ENCODE measurements at places on chromosomes 11 and 22. TPM values are rescaled to one million over a fixed set of nuclear protein-coding genes. Genes with fewer than 3 reads are reported as not detected.

SLC25A18 gene
- 0.60 TPM for total RNA-seq

AIFM3 gene
- 1.1 TPM for total RNA-seq

DNAJB7 gene
- not detected for total RNA-seq

SLC25A1 gene
- 153 TPM for total RNA-seq

GTSE1 gene
- total RNA-seq, result 0.60 TPM

RASGRP2 gene
- total RNA-seq, result 0.68 TPM

TUBA8 gene
- 0.77 TPM for total RNA-seq

SLC22A6 gene
- not detected for total RNA-seq

APOL4 gene
- total RNA-seq, result 2.2 TPM

EHF gene
- total RNA-seq, result 0.09 TPM

IL17REL gene
- total RNA-seq, result not detected

TMEM191B gene
- total RNA-seq, result 0.47 TPM

DTX4 gene
- total RNA-seq, result 10.0 TPM

CCDC73 gene
- not detected for total RNA-seq

TH gene
- 0.17 TPM for total RNA-seq

TSGA10IP gene
- not detected for total RNA-seq

TIGD3 gene
- total RNA-seq, result not detected

RFPL2 gene
- not detected for total RNA-seq

NDUFS8 gene
- 133 TPM for total RNA-seq

BIRC2 gene
- total RNA-seq, result 34.8 TPM

OR2AG1 gene
- total RNA-seq, result not detected

PYGM gene
- total RNA-seq, result 5.4 TPM

DEFB131B gene
- total RNA-seq, result not detected

RAG2 gene
- total RNA-seq, result not detected

OR4D5 gene
- total RNA-seq, result not detected

DDI1 gene
- total RNA-seq, result not detected

NDUFS3 gene
- 62.2 TPM for total RNA-seq

KRTAP5-9 gene
- total RNA-seq, result not detected
